ENCODE measurements at places on chromosomes 5 and 9.

DNA sequence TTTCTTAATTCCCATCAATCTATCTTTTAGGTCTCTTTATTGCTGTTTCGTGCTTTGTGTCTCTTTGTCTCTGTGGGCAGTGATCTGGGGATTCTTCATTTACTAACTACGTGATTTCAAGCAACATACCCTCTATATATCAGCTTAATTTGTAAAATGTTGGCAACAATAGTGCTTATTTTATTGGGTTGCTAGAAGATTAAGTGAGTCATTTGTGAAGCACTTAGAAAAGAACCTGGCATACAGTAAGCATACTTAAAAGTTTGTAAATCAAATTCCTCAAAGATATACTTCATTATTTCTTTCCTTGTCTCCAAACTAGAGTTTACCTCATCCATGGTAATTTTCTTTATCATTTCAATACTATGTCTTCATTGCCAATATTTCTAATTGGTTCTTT, 669.7 kb downstream of the MAT2B start:
- no peak for DNase-seq

GRCh38 chr5:79955941-79956670, 35.0 kb downstream of the MTX3 start:
- DNase-seq, result no peak

- no peak for DNase-seq
Observed at GRCh38 chr5:96683810-96684209, 21.6 kb downstream of the CAST start.

DNA sequence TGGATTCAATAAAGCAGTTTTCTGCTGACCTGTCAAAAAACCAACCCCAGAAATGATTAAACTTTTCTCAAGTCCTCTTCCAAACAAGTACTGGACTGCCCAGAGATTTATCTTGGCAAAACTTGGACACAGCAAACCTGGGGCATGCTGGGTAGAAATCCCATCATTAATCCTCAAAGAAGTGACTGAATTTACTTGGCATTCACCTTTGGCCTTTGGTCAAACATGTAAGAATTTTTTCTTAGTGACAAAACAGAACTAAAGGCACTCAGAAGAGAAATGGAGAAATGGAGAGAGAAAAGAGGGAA, 248.6 kb upstream of the NREP start:
- DNase-seq, result no peak

- DNase-seq, result no peak
Observed at GRCh38 chr5:16179936-16180788, 571 bp upstream of the MARCHF11 start.

- no peak for DNase-seq
Observed at GRCh38 chr9:106880081-106880480, 17.1 kb downstream of the ZNF462 start.

- DNase-seq, result no peak
Observed at GRCh38 chr5:1640421-1640881, 116.7 kb upstream of the LPCAT1 start.

DNA sequence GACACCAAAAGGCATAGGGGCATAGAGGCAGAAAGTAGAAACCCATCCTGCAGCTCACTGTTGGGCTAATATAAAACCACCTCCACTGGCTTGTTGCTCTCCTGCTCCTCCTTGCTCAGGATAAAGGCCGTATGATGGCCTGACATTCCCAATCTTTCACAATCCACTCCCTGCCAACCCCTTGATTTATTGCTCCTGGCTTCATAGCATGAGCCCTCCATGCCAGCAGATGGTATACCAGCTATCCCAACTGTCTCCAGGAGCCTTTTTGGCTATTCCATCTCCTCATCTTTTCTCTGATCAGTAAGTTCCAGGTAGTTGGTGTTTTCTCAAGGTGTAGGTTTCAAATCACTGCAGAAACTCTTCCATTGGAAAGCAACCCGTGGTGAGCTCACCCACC, 128.8 kb downstream of the EGFLAM start:
- no peak for DNase-seq

DNA sequence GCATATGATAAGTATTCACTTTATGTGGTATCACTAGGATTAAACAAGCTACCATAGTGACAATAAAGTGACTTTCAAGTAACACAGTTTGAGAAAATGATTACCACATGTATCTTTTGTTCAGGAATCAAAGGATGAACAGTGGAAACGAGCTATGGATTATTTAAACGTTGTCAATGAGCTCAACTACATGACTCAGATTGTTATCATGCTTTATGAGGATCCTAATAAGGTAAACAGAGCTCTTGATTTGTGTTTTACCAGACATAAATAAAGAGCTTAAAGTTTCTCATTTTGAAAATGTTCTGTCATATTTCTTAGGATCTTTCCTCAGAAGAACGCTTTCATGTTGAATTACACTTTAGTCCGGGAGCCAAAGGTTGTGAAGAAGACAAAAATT, 57.4 kb downstream of the PPIP5K2 start:
- DNase-seq, result no peak

DNA sequence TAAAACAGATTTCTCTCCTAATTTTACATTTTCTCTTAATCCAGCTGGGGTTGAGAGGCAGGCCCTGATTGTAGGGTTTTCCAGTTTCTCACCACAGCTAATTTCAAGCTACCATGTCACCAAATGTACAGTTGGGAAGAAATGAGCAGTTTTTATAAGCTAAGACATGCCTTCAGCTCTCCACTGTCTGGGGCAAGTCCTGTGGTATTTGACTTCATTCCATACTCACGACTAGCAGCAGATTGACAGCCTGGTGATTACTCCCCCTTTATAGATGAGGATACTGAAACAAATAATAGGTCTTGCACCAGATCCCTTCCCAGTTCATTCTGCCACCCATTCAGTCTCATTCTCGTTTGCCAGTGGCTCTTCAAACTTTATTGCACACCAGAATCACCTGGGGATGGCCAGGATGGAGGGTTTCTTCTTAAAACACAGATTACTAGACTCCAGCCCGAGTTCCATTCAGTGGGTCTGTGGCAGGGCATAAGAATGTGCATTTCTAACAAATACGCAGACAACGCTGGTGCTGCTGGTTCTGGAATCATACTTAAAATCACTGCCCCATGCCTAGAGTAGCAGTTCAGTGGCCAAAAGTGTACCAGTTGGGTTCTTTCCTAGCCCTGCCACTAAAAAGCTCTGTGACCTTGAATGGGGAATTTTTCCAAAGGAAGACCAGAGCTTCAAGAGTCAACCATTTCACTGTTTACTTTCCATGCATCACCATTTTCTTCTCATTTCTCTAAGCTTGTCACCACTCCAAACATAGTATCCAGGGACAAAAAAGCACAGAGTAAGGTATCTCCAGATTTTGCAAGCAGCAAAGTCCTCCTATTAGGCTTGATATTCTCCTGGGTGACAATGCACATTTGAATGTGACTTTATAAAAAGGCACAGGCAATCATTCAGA, 64.3 kb downstream of the CSNK1A1 start:
- DNase-seq, result no peak

- no peak for DNase-seq
Observed at GRCh38 chr9:19342947-19343346, 37.1 kb downstream of the RPS6 start.

DNA sequence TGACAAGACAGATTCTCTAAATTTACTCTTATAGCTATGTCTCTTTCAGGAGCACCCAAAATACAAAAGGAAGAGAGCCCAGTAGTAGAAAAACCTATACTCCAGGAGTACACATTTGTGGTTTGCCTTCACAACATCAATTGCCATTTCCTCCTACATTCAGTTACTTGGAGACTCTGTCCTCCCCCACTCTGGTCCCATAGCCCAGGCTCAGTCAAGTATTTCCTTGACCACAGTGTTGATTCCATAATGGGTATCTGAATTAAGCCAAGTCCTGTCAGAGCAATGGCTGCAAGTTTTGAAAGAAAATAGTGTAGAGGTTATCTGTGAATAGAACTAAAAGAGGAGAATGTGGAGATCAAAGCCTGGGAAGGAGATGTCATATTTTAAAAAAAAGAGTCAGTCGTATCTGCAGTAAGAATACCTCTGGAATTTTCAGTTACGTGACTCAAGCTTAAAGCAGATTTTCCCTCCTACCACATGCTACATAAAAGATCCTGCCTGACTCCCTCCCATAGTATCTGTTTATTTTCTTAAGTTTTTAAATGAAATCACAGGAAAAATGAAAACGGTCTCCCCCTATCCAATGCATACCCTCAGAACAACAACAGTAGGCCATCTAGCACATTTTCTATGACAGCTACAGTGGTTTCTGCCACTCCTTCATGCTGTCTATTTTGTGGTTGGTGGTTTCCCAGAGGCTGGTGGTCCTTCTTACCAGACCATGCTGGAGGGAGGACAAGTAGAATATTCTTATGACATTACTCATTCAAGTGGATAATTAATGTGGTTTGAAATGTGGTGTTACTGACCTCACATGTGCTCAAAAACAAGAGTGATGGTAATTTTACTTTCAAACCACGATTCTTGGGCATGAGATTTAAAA, 249.7 kb upstream of the TMEM161B start:
- no peak for DNase-seq

GRCh38 chr5:86861512-86861911, 243.8 kb downstream of the COX7C start:
- no peak for DNase-seq

DNA sequence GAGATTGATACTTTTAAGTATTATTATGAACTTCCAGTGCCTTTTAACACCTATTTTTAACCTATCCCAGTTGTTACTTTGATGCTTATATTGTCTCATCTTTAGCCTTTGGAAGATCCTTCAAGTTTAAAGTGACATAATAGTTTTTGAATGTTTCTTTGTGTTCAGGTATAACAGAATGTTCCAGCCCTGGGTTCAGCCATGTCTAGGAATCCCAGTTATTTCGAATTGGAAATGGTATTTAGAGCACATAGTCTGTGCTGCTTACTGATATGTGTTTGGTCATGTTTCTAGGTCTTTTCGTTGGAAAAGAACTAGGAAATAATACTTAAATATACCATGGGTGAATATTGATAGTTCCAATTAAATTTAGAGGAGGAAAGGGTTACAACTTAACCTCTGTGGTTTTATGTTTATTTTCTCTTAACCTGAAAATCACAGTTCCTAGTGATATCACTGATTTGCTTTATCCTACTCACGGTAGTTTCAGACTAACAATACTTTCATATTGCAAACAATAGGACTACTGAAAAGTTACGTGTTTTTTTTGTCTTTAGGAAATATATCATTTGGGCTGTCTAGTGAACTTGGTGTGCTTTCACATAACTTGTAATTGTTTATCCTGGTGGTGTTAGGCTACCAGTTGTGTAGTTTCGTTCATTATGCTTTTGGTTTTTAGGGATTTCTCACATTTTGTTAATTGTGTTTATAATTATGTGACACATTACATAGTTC, 37.8 kb downstream of the UHRF2 start:
- DNase-seq, result no peak

GRCh38 chr5:133788121-133788520, 175.8 kb upstream of the FSTL4 start:
- no peak for DNase-seq

GRCh38 chr5:3214838-3215374, 380.7 kb upstream of the IRX1 start:
- DNase-seq, result no peak

DNA sequence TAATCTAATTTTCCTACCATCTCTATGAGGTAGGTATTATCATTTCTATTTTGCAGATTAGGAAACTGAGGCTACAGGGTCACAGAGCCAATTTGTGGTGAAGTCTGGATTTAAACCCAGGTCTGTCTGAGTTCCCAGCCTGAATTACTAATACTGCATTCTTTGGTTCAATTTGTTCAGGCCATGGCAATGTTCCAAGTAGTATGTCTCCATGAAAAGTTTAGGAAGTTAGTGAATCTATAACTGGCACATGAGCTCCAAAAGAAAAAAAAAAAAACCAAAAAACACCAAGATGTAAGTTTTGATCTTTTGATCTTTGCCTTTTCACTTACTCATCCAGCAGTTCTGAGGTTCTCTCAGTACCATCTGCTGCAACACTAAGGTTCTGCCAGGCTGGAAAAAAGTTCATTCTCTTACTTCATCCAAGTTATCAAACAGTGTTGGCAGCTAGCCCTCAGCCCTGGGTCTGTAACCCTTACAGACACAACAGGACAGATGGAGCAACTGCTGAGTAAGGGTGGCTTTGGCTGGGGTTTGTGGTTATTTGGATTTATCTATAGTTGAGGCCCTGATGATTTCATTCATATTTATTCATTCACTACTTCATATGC, 4.4 kb upstream of the TMEM268 start:
- DNase-seq, result no peak

DNA sequence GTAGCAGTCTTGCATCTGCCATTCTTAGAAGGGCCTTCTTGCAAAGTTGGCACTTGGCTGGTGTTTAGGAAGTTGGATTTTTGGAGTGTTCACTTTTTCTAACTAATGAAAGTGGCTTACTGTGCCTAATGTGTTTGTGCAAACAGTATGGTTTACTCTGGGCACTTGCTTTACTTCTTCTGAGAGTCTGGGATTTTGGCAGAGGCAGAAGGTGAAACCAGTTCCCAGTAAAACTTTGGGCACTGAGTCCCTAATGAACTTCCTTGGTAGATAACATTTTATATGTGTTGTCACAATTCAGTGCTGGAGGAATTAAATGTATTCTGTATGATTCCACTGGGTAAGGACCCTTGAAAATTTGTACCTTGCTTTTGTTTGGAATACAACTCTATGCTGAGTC, 155.7 kb downstream of the FAM170A start:
- DNase-seq, result no peak

DNA sequence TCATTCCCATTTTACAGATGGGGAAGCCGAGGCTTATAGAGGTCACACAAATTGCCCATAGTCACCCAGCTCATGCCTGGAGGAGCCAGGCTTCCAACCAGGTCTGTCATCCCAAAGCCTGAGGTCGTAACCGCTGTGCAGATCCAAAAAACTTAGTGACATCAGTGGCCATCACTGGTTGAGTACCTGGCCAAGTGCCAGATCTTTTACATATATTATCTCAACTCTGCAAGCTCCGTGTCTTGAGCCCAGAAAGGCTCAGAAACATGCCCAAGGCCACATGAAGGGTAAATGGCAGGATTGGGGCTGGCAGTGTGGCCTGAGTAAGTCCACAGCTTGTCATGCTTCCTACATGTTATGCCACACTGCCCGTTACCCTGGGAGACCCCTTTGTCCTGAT, 13.5 kb downstream of the CFAP77 start:
- no peak for DNase-seq

DNA sequence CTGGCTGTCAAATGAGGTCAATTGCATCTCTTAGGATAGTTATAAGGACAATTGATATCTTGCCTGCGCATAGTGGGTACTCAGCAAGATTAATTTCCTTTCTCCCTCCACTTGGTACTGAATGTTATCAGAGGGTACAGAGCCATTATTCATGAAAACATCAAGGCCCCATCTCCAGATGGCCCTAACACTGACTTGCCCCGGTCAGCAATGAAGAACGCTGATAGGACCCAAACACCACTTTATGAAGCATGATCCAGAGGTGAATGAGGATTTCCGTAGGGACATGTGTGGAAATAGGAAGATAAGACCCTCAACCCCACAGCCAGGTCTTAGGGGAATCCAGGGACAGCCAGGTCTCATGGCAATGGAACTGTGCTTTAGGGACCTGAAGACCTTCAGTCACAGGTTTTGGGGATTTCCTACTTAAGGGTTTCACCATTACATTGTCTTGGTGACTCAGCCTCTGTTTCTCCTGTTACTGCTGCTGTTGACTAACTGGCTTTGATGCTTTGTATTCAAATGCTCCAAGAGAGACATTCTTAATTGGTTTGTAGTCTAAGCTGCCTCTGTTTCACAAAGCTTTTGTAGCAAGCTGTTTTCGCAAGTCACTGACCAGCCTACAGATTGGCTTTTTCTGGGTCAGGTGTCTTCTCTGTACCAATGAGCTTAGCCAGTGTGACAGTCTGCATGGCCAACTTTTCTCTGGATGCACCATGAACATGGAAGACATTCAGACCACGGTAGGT, 35.3 kb upstream of the IQGAP2 start:
- DNase-seq, result no peak
